Frontal cortex (tissue), 4 donors: ENCODE measurements at places on chromosomes 4 and X. TPM values are rescaled to one million over a fixed set of nuclear protein-coding genes. Genes with fewer than 3 reads are reported as not detected.

EDA2R gene
- 1.2 TPM for total RNA-seq

DNA sequence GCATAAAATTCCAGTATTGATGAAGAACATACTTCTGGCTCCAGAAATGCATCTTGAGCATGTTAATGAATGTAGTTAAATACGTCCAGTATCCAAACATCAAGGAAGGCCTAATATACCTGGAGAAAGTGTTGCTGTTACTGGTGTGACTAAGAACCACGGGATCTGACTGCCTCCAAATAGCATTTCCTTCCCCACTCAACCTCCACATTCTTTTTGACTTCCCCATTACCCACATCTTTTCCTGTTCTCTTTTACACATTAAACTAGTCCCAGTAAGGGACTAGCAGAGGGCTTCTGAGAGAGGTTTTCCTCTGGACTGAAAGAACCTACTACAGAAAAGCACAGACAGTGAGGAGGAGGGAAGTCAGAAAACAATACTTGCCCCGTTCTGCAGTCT lies 482.8 kb upstream of the HTR2C start:
- DNase-seq: no peak

DNA sequence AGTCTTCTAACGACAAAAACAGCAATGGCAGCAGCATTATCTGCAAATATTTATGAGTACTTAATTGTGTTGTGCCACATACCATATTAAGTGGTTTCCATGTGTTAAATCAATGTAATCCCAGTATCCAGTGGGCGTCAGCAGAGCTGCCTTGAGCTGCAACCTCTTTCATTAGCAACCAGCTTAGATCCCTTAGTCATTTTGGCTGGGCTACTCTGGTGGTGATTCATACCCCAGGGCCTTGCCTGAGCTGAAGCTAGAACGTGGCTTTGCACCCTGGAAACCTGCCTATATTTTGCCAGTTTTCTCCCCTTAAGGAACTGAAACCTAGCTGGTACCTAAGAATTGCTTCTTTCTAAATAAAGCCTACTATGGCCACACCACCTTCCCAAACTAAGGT lies 474.3 kb upstream of the FTHL17 start:
- DNase-seq: no peak

HPGDS gene
- 1.2 TPM for total RNA-seq

POU3F4 gene
- 16.3 TPM for total RNA-seq

DNA sequence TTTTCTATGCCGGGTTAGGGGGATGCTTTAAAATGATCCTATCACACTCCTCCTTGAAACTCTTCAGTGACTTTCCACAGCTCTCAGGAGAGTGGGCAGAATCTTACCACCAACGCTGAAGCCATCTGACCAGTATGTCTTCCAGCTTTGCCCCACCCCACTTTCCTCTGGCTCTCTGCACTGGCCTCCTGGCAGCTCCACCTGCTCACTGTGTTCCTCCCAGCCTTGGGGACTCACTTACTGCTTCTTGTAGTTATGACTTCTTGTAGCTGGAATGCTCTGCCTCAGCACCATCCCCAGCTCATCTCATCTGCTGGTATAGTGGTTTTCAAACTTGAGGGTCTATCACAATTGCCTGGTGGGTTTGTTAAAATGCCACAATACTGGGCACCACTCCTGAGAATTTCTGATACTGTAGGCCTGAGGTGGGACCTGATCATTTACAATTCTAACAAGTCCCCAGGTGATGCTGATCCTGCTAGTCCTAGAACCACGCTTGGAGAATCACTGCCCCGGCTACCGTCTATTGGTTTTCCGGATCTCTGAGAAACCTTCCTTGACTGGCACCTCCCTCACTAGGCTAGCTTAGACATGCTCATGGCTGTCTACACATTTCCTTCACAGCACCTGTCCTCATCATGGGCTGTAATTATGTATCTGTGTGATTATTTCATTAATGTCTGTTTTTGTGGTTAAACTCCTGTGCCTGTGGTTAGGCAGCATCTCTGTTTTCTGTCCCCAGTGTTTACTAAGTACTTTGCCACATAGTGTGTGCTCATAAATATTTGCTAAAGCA lies 152.2 kb downstream of the MGST2 start:
- DNase-seq: no peak

DKK2 gene
- total RNA-seq: 2.9 TPM

ADH1C gene
- total RNA-seq: not detected

DNA sequence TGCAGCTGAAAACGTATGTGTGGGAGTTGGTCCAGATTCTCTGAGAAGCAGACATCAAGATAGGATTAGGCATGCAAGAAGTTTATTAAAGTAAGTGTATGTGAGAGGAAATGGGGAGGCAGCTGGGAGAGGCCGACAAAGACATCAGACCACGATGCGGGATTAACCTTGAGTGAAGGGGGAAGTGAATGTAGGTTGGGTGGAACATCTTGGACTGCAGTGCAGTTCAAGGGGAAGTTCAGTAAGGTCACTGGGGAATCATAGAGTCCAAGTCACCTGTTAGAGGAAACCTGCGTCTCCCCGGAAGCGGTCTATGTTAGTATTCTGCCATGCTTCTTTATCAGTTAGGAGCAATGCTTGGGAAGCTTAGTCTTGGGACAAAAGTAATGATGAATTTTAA lies 22.0 kb downstream of the CXCL8 start:
- DNase-seq: no peak

DNA sequence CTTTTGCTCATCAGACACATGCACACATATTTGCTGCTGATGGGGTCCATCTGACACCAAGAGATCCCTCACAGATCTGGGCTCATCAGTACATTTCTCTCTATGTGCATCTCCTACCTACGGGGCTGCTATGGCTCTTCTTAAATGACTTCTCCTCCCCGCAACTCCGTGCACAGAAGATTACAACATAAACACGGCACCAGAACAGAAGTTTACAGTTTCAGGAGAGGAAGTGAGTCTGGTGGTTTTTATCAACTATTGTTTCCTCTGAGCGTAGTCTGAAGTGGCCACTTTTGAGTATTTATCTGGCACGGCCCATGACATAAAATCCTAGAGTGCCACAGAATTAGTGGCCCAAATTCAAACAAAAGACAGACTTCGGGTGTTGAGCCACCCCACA lies 263.8 kb downstream of the PRDM5 start:
- DNase-seq: no peak

GRCh38 chr4:143514169-143514495 lies 630 bp downstream of the SMARCA5 start:
- no peak for DNase-seq
